ENCODE measurements at places on chromosomes 6 and 20.

- DNase-seq = no peak
Measured at GRCh38 chr6:37488476-37488875, 11.2 kb downstream of the CCDC167 start.

- DNase-seq = no peak
Measured at GRCh38 chr6:14704383-14705271, 541.2 kb upstream of the JARID2 start.

DNA sequence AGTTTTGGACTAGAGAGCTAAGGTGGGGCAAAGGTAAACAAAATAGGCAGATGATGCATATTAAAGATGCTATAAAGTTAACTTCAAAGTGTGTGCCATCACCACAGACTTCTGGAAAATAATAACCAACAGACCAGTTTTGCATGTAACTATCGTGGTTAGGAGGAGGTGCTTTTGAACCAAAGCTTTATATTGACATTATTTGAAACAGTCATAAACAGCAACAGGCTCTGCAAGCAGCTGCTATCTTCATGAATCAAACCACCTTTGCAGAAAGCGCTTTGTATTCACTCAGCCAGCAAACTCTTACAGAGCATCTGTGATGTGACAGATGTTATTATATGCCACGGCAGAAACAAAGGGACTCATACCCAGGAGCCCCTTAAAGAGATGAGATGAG, 81.9 kb downstream of the CRYBG1 start:
- no peak for DNase-seq

GRCh38 chr20:17059465-17059864, 167.4 kb upstream of the PCSK2 start:
- DNase-seq = no peak

DNA sequence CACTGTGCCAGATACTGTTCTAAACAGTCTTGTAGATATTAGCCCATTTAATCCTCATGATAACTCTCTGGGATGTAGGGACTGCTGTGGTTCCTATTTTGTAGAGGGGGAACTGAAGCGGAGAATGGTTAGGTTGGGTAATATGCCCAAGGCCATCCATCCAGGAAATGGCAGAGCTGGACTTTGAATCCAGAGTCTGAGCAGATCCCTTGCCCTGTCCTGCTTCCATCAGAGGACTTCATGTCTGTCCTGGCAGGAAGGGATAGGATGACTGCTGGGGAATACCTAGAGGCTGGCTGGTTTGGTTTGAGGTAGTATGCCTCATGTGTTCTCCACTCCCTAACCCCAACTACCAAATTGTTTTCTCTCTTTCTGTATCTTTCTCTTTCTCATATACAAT, 44.6 kb downstream of the SAMD5 start:
- DNase-seq = no peak

- DNase-seq = no peak
Measured at GRCh38 chr20:3189561-3190131, 14.8 kb downstream of the DDRGK1 start.

DNA sequence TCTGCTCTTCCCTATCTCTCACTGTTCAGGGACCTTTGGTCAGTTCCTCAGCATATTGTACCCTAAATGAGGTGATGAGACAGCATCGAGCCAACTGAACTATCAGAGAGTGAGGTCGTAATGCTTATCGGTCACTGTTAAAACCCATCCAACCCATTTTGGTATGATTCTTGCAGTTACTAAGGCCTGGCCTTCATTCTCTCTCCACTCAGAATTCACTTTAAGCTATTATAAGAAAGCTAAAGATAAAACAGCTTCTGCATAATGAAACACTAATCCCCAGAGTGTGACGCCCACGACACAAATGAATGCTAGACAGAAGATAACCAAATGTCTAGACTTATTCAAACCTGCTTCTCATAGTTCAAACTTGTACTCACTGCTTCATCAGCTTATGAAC, 175.8 kb downstream of the GMPR start:
- no peak for DNase-seq

GRCh38 chr20:52405417-52405816, 213.8 kb upstream of the ZFP64 start:
- no peak for DNase-seq

DNA sequence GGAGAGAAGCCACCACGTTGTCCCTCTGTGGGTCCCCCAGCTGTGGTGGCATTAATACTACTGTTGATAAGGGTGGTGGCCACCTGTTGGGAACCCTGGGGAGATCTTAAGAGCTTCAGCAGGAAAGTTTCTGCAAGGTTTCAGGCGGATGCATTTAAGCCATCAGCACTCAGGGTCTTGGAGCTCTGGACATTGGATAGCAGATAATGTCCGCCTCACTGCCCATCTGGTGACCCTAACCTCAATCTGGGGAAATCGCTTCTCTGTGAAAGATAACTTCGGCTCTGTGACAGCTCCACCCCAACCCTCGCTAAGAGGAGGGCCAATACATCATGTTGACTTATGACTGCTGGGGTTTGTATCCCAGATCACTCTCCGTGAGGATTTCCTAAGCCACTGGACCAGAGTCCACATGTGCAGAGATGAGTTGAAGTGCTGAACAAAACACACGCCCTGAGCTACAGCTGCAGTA, 92.9 kb downstream of the FOXC1 start:
- DNase-seq = no peak

DNA sequence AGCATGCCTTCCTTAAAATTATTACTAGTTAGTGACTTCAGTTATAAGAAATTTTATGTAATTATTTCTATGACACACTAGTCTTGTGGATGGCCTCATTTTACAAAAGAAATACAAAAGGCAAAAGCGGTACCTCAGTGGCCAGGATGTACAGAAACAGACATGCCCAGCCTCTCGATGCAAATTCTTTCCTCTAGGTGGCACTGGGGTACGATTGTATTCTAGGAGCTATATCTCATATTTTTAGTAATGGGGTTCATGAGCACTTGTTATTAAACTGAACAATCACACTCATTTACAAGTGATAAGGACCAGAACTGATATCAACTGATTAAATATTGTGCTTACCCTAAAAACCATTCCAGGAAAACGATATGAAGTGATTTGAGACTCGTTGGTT, 59.8 kb downstream of the SOD2 start:
- no peak for DNase-seq

DNA sequence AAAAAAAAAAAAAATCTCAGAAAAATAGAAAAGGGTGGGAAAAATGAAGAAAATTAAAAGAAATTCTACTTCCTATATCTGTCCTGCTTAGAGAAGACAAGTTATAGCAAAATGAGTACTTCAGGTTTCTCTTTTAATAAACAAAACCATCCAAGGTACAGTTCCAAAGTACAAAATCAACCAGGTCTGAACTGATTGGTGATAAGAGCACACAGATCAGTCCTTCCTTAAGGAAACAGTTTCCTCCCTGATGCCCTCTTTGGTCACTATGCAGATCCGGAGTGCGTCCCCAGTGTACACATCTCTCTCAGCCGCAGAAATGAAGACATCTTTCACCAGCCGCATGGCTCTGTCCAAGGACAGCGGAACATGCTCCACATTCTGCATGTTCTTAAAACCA, 18.1 kb downstream of the PSMB1 start:
- no peak for DNase-seq

DNA sequence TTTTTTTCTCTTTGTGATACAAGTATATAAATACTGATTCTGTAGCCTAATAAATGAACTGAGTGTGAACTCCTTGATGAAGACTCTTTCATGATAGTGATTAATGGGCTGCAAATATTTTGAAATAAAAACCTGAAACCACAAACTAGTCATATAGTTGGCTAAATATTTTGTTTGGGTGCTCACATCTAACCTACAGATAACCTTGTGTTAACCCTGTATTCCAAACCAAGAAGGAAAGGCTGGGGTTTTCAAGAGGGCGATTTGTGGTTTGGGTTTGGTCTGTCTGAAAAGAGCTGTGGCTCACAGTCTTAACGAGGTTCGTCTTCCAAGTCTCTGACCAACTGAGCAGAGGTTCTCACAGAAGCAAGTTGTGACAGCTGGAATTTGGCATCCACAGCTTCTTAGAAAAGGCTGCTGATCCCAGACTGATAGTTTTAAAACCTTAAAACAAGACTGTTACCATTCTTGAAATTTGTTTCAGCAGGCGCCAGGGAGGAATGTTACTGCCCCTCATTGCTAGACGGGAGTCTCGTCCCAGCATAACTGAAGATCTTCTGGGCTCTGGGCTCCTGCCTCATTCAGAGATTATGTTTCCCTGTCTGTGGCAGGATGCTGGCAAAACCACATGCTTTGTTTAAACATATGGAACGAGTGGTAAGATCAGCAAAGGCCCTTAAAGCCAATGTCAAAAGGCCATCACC, 736.4 kb upstream of the MARCKS start:
- peak; percentile 95 for DNase-seq

GRCh38 chr6:157068691-157069324, 254.5 kb downstream of the TMEM242 start:
- DNase-seq = no peak

- no peak for DNase-seq
Measured at GRCh38 chr6:13470238-13471140, 16.9 kb downstream of the GFOD1 start.

GRCh38 chr6:39568896-39569295, 156.3 kb downstream of the KIF6 start:
- peak; percentile 23 for DNase-seq

- peak; percentile 40 for DNase-seq
Measured at GRCh38 chr20:23441850-23442313, 2.4 kb downstream of the CSTL1 start.

DNA sequence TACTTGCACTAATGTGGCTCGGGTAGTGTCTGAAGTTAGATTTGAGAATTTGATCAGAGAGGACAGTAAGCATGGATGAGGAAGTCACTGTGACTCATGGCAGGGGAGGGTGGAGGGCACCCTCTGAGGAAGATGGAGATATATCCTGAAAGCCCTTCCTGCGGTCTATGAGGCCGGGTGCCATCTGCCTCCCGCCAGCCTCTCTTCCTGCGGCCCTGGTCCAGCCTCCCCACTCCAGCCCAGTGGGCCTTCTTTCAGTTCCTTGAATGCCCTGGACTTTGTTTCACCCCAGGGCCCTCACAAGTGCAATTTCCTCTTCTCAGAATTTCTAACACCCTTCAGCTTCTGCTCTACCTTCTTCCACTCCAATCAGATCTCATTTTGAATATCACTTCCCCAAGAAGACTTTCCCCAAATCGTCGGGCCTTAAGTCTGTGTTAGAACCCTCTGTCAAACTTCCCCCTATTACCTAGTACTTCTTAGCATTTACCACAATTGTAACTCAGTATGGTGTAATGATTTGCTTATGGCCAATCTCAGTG, 20.2 kb upstream of the TNFAIP3 start:
- no peak for DNase-seq

DNA sequence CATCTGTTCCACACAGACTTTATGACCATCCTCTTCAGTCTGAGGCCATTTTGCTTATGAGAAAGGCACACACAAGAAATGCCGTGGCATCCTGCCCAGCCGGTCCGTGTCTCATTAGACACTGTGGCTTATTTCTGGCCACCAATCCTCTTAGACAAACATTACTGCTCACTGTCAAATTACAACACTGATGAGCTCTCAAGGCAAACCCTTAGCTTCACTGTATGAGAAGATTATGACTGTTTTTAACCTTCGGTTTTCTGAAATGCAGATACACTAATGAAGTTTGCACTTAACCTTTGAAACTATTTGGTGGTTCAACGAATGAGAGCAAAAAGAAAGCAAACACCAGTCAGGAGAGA, 50.5 kb upstream of the DST start:
- DNase-seq = peak; percentile 94

- DNase-seq = peak; percentile 72
Measured at GRCh38 chr20:44642203-44643153, 9.0 kb downstream of the ADA start.

DNA sequence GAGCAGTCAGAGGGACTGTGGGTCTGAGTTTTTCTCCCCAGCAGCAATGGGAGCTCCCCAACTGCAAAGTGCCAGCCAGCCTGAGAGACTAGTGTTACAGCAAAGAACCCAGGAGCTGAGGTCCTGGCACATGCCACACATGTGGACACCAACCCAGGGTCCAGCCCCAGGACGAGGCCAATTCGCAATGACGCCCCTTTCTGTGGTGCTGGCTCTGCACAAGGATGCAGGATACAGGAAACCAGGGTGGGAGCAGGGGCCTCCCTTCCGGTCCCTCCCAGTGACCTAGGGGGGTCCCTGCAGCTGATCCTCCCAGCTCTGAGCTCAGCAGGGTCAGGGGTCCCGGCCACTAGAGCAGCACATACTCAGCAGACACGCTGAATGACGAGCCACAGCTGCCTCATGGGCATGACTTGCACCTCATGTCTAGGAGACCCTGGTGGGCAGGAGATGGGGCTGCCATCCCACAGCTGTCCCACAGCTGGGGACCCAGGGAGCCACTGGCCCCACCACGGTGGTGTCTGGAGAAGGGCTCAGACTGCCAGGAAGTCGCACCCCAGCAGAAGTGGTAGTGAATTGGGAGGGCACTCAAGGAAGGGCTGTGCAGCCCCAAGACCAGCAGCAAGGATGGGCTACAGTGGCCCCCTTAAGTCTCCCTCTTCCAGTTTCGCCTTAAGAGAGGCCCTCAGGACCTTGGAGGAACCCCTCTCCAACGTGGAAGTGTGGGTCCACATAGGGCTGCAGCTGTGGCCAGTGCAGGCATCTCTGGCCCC, 3.6 kb downstream of the ARFRP1 start:
- DNase-seq = no peak

- no peak for DNase-seq
Measured at GRCh38 chr6:134797400-134798113, 152.3 kb downstream of the ALDH8A1 start.

GRCh38 chr20:37397076-37397953, 51.4 kb downstream of the SRC start:
- DNase-seq = no peak

DNA sequence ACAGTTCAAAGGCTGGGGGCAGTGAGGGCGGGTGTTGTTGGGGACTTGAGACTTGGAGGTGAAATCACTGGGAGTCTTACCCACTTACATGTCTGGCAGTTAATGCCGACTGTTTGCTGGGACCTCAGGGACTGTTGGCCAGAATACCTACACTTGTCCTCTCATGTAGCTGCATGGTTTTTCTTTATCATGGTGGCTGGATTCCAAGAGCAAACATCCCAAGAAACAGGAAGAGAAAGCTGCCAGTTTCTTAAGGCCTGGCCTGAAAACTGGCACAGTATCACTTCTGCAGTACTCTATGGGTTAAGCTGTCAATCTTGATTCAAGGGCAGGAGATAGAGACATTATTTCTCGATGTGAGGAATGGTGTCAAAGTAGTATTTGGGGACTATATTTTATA, 19.8 kb upstream of the C6orf62 start:
- DNase-seq = no peak

DNA sequence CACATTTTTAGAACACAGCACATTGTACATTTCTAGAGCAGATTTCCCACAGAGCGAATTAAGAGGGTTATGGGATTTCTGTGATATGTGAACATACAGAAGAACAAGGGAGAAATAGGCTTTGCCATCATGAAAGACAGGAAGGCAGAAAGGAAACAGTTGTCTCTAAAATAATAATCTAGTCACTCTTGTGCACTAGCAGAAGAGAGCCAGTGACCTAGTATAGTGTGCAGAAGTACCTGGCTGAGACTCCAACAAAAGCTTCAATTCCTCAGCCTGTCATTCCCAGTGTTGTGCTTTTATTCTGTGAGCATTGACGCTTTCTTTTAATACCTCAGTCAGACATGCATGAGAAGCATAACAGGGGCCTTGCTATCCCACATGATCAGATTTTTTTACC, 17.8 kb upstream of the DCBLD1 start:
- DNase-seq = no peak
